Stimulated activated CD4-positive, alpha-beta T cell treated with anti-CD3 and anti-CD28 coated beads, Interleukin-4, amount 100 ng/mL, for 4 hours (primary cell): ENCODE measurements at places on chromosomes 7 and 10.

DNA sequence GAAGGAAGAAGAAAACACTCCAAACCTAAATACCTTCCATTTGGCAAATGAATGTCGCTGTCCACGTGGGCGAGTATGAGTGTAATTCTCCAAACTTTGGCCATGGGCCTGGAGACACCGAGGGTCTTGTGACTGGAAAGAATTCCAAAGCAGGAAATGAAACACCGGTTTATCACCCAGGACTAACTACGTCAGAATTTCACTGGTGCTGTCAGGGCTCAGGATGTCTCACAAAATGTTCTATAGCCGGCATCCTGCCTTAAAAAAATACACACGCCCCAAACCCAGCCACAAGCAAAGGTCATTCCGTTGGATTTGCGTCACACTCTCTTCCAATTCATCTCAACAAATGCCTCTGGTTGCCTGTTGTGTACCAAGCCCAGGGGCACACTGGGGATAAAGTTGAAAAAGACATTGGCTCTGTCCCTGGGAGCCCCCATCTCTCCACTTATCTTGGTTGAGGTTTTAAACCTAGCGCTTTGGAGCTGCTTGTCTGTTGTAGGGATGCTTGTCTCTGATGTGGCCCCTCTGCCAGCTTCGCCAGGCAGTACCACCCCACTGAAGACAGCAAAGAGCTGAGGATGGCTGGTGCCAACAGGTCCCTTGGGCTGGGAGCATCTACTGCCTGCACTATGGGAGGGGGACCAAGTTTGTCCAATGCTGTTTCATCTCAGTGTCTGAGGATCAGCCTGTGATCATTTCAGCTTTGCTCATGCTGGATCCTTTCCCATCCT, 31.2 kb downstream of the GSTO2 start:
- no peak for DNase-seq

- no peak for DNase-seq
Observed at GRCh38 chr10:80493522-80494051, 39.5 kb downstream of the TSPAN14 start.

DNA sequence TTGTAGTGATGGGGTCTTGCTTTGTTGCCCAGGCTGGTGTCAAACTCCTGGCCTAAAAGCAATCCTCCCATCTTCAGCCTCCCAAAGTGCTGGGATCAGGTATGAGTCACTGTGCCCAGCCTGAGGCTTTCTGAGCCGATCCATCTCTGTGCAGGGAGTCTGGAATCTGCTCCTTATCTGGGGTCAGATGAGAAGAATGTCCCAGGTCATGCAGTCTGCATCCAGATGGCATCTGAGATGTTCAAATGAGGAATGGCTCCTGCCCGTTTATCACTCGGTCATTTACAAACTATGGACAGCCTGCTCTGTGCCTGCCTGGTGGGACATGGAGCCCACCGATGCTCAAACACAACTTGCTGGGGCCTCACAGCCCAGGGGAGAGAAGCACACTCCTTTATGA, 11.1 kb upstream of the SLC18A3 start:
- no peak for DNase-seq

DNA sequence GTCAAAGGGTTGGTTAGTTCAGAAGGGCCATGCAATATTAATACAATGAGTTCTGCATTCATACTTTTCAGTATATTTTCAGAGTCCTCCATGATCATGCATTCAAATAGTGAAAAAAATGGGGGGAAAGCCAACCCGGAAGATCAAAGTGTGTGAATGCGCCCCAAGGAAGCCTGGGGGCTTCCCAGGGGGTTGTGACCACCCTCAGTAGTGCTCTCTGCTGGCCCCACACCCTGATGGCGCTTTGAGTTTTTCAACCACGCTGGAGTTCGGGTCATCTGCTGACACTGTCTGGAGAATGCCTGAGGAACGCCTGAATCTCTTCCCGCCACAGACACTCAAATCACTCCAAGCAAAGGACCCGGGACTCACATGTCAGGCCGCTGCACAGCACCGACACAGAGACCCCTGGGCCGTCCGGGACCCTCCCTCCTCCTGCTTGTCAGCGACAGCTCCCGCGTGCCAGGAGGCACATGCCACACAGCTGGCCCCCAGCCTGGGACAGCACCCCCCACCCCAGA, 1.0 kb downstream of the TNS3 start:
- no peak for DNase-seq

DNA sequence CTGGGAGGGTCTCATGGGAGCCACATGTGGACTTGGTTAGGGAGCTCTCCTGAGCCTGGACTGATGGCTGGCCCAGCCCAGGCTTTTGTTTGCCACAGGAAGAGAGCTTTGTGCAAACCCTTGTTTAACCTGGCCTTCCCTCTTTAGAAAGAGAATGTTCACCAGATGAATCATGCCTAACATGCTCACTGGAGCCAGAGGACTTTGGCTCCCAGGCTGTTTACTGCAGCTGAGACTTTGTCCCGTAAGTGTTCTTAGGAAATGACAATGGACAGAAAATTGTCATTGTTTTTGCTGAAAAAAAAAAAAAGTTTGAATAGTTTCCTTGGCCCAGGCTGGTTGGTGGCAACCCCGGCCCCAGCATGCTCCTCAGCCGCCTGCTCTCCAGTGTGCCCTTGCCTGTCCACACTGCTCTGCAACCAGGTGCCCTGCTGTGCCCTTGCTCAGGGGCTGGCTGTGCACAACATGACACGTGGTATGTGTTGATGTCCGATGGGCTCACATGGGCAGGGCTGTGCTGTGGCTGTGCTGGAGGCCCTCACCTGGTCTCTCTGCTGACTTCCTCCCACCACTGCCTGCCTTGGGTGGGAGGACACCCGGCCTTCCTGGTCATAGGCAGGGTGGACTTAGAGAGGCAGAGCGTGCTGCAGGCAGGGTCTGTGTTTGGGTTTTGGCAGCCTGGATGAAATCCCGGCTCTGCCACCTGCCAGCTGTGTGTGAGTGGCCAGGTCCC, 215.3 kb upstream of the ZNF32 start:
- DNase-seq, result no peak

GRCh38 chr7:84247591-84247990, 53.0 kb upstream of the SEMA3A start:
- no peak for DNase-seq

DNA sequence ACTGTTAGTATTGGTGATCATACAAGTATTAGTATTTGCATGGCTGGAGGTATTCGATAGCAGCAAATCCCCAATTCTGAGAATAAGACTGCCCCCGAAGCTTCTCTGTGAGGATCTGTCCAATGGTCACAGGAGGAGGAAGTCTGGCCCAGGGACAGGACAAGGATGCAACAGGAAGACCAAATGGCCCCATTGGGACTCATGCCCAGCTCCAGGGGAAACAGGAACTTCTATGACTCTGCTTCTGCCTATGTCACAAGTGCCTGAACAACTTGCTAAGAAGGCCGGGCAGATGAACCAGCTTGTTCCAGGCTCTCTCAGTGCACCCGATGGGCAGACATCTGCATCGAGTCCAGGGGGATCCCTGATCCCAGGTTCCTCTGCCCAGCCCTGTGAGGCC, 172.0 kb upstream of the GRB10 start:
- DNase-seq, result no peak

GRCh38 chr10:19816411-19817230, at the start of gene PLXDC2:
Gene PLXDC2 (plus strand): TSS chr10:19816432.
- no peak for DNase-seq

DNA sequence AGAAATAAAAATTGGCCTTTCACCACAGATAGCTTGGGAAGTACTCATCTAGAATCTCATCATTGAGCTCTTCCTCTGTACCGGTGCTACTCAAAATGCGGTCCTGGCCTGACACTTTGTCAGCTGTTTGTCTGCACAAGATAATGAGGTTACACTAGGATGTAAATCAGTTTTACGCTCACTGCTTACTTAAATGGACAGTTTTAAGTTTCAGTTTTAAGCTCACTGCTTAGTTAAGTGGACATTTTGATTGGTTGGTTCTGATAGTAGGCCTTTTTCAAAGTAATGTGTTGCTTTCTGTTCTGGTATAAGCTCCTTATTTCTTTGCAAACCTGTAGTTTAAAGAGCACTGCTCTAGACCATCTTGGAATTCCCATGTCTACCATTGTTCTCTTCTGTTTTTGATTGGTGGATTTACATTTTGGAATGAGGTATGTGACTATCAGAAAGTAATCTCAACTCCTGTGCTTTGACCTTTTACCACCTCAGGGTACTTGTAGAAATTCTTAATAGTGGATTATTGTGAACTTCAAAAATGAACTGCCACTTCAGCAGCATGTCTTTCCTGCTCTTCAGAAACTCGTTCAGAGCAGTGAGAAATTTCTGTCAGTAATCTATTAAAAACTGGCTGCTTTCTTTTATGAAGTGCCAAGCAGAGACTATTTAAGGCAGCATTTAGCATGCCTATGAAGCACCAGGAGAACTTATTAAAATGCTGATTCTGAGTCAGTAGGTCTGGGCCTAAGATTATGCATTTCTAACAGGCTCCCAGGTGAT, 55.0 kb downstream of the C1GALT1 start:
- no peak for DNase-seq

DNA sequence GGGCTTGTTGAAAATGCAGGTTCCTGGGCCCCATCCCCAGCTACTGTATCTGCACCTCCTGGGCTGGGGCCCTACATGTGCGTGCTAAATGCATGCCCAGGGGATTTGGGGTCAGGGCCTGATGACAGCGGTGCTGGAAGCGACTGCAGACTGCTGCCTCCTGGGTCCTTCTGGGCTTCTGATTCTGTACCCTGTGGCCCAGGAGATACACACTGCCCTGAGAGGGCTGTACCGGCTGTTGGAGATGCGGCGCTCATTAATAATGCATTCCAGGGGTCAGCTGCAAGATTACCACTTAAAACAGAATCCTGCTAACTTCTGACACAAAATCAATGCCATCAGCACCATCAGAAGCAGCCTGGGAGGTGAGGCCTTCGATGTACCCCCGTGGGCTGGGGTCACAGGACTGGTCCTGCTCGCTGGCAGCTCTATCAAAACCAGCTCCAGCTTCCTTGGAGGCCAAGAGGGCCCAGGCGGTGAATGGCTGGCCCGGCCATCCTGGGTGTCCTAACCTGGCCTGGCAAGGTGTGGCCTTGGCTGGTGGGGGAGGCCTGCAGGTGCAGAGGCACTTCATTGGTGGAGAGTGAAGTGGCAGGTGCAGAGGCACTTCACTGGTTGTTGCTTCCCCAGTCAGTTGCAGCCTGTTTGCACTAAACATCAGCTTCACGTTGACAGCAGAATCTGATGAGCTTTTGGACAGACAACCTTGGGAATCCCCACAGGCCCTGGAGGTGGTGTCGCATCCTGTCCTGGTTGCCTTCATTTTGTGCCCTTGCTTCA, 79.2 kb downstream of the GLRX3 start:
- no peak for DNase-seq

GRCh38 chr10:103653581-103654037, 160.1 kb downstream of the NEURL1 start:
- DNase-seq, result no peak

DNA sequence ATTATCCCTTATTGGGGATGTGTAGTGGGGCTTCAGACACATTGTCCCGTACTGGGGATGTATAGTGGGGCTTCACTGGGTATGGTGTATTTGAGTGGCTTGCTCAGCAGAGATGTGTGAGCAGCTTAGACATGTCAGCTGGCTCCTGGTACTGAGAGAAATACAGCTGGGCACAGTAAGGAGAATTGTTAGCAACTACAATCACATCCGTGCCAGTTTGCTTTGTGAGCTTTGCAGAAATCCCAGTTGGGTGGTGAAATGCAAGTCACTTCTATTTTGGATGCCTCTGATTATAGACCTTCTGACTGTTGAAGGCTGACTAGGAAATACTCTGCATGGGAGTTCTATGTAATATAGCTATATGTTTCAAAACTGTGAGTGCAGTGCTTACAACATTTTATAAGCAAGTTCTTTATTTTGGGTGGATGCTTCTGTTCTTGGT, 10.8 kb downstream of the CCNY start:
- DNase-seq, result no peak

- DNase-seq, result no peak
Observed at GRCh38 chr7:101784292-101785127, 32.9 kb upstream of the CUX1 start.

DNA sequence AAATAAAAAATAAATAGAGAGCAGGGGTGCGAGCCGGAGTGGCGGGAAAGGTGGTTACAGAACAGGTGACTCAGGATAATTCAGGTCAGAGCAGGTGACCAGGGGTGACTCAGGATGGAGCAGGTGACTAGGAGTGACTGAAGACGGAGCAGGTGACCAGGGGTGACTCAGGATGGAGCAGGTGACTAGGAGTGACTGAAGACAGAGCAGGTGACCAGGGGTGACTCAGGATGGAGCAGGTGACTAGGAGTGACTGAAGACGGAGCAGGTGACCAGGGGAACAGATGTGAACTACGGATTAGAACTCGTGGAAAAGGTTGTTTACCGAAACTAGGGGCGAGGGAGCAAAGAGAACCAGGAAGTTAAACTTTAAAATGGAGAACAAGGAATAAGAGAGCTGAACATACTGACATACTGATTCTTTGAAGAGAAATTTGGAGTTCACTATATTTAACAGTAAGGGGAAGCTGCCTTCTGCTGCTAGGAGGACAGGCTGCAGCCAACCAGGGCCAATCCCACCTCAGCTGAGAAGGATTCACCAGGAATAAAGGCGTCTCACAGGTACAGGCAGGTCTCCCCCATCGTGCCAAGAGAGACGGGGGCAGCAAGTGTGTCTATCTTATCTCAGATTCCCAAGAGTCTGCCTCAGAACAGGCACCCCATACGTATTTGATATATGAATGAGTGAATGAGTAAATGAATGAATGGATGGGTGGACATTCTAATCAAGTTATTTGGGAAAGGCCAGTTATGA, 101.3 kb downstream of the CPXM2 start:
- no peak for DNase-seq

GRCh38 chr7:100485471-100485876, 1.7 kb downstream of the NYAP1 start:
- DNase-seq, result no peak

- DNase-seq, result no peak
Observed at GRCh38 chr10:97030894-97031293, 154.9 kb downstream of the SLIT1 start.

- no peak for DNase-seq
Observed at GRCh38 chr10:1434912-1435692, 302.2 kb downstream of the ADARB2 start.

GRCh38 chr7:75953431-75953830, 38.5 kb downstream of the POR start:
- no peak for DNase-seq

- DNase-seq, result no peak
Observed at GRCh38 chr7:10040674-10041073, 933.0 kb upstream of the PHF14 start.

- DNase-seq, result no peak
Observed at GRCh38 chr7:158631574-158632195, 44.1 kb upstream of the PTPRN2 start.

- DNase-seq, result no peak
Observed at GRCh38 chr10:12720217-12720981, 281.1 kb downstream of the CCDC3 start.

GRCh38 chr10:127979566-127979965, 72.7 kb downstream of the PTPRE start:
- no peak for DNase-seq

- no peak for DNase-seq
Observed at GRCh38 chr10:17406036-17406834, 48.2 kb downstream of the ST8SIA6 start.

DNA sequence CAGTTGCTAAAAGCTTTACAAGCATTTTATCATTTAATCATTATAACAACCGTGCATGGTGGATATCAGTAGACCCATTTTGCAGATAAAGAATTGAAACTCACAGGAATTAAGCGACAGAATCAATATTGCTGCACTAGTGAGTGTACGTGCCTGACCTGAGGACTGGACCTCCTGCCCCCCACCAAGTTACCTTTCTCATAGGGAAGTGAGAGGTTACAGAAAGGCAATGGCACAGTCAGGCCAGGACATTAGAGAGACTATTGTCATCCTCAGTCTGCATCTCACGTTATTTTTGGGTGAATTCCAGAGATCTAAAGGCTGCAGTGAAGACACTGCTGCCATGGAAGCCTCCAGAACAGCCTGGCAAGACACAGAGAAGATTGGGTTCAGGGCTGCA, 80.9 kb downstream of the WDFY4 start:
- DNase-seq, result no peak
